ENCODE measurements at places on chromosomes 2 and 18. TPM values are rescaled to one million over a fixed set of nuclear protein-coding genes. Genes with fewer than 3 reads are reported as not detected.

GRCh38 chr2:99338029-99338585 is 918 bp downstream of the EIF5B start:
- H3K36me3 ChIP-seq: no peaks in the 10 kb centered on the region
- DNase-seq: no peak
- peaks cover 33% of the 10 kb centered on the region for H3K4me1 ChIP-seq
- H3K27ac ChIP-seq: peak overlapping the region; percentile 99
- peak overlapping the region; percentile 95 for H3K4me3 ChIP-seq

DNA sequence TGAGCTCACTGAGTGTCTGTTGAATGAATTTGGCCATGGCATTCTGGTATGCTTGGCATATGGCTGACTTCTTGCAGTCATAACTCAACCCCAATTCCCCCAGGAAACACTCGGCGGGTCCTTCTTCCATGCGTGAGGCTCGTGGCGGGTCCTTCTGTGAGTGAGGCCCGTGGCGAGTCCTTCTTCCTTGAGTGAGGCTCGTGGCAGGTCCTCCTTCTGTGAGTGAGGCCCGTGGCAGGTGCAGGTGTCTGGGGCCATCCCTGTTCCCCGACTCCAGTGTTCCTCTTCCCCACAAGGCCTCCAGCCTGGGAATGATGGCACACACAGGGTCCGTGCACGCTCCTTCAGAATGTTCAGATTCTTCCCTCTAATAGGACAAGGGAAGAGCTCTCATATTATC is 169.0 kb downstream of the EIPR1 start:
- no peak for DNase-seq
- no peaks in the 10 kb centered on the region for H3K27me3 ChIP-seq
- H3K4me1 ChIP-seq: no peaks in the 10 kb centered on the region
- H3K36me3 ChIP-seq: no peaks in the 10 kb centered on the region
- H3K27ac ChIP-seq: no peak overlapping the region

- no peak for DNase-seq
- no peaks in the 10 kb centered on the region for H3K36me3 ChIP-seq
- H3K27ac ChIP-seq: no peak overlapping the region
- H3K27me3 ChIP-seq: peaks cover 5% of the 10 kb centered on the region
- H3K4me1 ChIP-seq: peaks cover 9% of the 10 kb centered on the region
- H3K4me3 ChIP-seq: no peak overlapping the region
Measured at GRCh38 chr2:27307287-27307544, 1.0 kb downstream of the UCN start.

DNA sequence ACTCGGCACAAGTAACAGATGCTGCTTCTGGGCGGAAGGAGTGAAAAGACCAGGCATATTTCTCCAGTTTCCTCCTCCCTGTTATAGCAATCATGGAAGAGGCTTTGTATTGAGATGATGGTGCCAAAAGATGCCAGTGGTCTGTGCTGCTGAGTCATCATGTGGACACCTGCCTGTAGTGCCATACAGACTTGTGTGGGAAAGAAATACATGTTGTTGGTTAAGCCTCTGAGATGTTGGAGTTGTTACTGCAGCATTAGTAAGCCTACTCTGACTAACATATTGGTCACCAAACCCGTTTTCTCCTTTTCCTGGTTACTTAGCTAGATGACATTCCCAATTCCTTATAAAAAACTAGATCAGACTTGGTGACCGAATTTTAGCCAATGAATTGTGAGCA is 356.9 kb downstream of the ZNF521 start:
- no peak overlapping the region for H3K27ac ChIP-seq
- no peaks in the 10 kb centered on the region for H3K4me1 ChIP-seq
- DNase-seq: no peak
- H3K4me3 ChIP-seq: no peak overlapping the region
- H3K27me3 ChIP-seq: peaks cover 2% of the 10 kb centered on the region

The SERPINB3 gene
- not detected for polyA plus RNA-seq

The UGT1A8 gene
- polyA plus RNA-seq: 0.48 TPM

The MREG gene
- 0.87 TPM for polyA plus RNA-seq

GRCh38 chr2:212385241-212385640 is 153.4 kb downstream of the ERBB4 start:
- H3K36me3 ChIP-seq: no peaks in the 10 kb centered on the region
- no peaks in the 10 kb centered on the region for H3K4me1 ChIP-seq
- DNase-seq: no peak
- H3K27ac ChIP-seq: no peak overlapping the region
- H3K4me3 ChIP-seq: no peak overlapping the region
- no peaks in the 10 kb centered on the region for H3K27me3 ChIP-seq

The KIAA2012 gene
- polyA plus RNA-seq: 0.61 TPM

The LRRTM4 gene
- polyA plus RNA-seq: not detected

DNA sequence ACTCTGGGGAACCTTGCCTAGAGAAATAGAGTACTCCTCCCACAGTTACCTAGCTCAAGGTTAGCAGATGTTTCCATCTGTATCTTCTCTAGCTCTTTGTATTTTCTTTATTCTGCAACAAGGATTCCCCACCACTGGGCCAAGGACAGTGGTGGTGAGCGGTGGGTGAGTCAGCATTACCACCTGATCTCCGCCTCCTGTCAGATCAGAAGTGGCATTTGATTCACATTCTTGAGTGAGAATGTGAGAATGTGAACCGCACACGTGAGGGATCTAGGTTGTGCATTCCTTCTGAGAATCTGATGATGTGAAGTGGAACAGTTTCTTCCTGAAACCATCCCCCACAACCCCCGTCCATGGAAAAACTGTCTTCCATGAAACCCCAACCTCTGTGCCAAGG is 9.0 kb downstream of the EPB41L3 start:
- DNase-seq: no peak
- H3K27me3 ChIP-seq: no peaks in the 10 kb centered on the region
- H3K4me3 ChIP-seq: no peak overlapping the region
- no peaks in the 10 kb centered on the region for H3K4me1 ChIP-seq
- H3K27ac ChIP-seq: no peak overlapping the region

GRCh38 chr2:144372410-144373080 is 147.4 kb downstream of the ZEB2 start:
- H3K36me3 ChIP-seq: no peaks in the 10 kb centered on the region
- no peaks in the 10 kb centered on the region for H3K27me3 ChIP-seq
- no peak overlapping the region for H3K4me3 ChIP-seq
- no peaks in the 10 kb centered on the region for H3K4me1 ChIP-seq

GRCh38 chr2:180571559-180571958 is 408.8 kb upstream of the UBE2E3 start:
- no peak for DNase-seq
- H3K4me3 ChIP-seq: no peak overlapping the region
- H3K4me1 ChIP-seq: no peaks in the 10 kb centered on the region
- H3K36me3 ChIP-seq: no peaks in the 10 kb centered on the region

GRCh38 chr2:110977403-110977802 is 143.3 kb upstream of the BCL2L11 start:
- no peaks in the 10 kb centered on the region for H3K36me3 ChIP-seq
- H3K4me3 ChIP-seq: no peak overlapping the region
- H3K27me3 ChIP-seq: no peaks in the 10 kb centered on the region

DNA sequence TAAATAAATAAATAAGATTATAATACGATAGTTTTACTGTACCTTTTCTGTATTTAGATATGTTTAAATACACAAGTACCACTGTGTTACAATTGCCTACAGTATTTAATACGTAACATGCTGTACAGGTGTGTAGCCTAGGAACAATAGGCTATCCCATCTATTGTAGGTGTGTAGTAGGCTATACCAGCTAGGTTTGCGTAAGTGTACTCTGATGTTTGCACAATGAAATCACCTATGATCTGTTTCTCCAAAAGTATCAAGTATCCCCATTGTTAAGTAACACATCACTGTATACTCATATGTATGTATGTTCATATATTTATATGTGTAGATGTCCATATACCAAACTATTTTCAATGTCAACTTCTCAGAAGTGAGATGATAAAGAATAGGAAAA is 118.2 kb upstream of the RND3 start:
- H3K27ac ChIP-seq: no peak overlapping the region
- H3K36me3 ChIP-seq: no peaks in the 10 kb centered on the region
- no peak for DNase-seq
- H3K4me3 ChIP-seq: no peak overlapping the region

The FOXD4L1 gene
- not detected for polyA plus RNA-seq

The DUSP2 gene
- polyA plus RNA-seq: 0.99 TPM

DNA sequence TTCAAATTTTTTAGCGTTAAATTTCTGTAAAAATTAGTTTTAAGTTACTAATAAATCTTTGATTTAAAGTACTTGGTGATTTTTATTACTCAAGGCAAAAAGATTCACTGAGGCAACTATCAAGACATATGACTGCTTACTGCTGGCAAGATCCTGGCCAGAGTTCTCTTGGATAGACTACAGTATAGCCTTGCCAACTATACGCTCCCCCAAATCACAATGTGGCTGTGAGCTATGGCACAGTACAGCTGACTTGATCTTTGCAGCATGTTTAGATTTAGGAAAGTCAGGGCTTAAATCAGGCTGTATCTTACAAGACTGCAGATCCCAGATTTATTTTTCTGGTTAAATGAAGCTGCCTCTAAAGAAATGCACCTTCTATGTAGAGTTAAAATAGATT is 26.5 kb downstream of the MSTN start:
- no peak overlapping the region for H3K4me3 ChIP-seq
- no peak overlapping the region for H3K27ac ChIP-seq
- no peaks in the 10 kb centered on the region for H3K4me1 ChIP-seq
- DNase-seq: no peak

The HOXD10 gene
- polyA plus RNA-seq: not detected

- no peak overlapping the region for H3K27ac ChIP-seq
- H3K4me1 ChIP-seq: peaks cover 9% of the 10 kb centered on the region
- no peak overlapping the region for H3K4me3 ChIP-seq
- no peaks in the 10 kb centered on the region for H3K27me3 ChIP-seq
- DNase-seq: no peak
- no peaks in the 10 kb centered on the region for H3K36me3 ChIP-seq
Measured at GRCh38 chr2:119550856-119551255, 6.6 kb downstream of the CFAP221 start.

GRCh38 chr2:42049221-42050009 is 1.6 kb downstream of the PKDCC start:
- no peaks in the 10 kb centered on the region for H3K27me3 ChIP-seq
- peak overlapping the region; percentile 88 for H3K4me3 ChIP-seq
- no peak for DNase-seq
- H3K27ac ChIP-seq: peak overlapping the region; percentile 56
- peaks cover 28% of the 10 kb centered on the region for H3K4me1 ChIP-seq

The ADAM23 gene
- not detected for polyA plus RNA-seq

DNA sequence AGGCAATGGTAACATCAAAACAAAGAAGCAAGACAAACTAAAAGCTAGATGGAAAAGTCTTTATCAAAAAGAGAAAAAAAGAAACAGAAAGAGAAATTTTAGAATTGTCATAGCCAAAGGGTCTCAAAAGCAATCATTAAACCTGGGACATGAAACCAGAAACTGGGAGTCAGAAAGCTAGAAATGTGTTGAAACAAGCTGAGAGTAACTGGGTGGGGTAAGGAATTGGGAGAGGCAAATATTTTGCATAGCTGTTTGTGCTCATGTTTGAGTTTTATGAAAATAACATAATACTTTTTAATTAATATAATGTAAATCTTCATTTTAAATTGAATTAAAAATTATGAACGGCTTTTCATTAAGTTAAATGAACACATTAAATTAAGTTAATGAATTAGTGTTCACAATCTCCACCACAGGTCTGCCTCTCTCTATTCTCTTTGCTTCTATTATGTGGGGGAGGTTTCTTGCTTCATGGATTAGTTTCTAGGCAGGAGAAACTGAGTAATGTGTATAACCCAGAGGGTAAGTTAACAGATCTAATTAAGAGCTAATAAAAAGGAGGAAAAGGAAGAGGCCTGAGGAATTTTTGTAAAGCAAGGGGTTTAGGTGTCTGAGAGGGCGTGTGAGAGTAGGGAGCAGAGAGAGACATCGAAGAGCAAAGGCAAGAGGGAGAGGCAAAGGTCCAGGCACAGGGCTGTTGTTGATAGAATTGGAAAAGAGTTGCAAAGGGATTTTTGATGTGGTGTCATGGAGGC is 20.0 kb upstream of the SERPINB2 start:
- no peaks in the 10 kb centered on the region for H3K27me3 ChIP-seq
- H3K4me3 ChIP-seq: no peak overlapping the region
- no peak for DNase-seq

DNA sequence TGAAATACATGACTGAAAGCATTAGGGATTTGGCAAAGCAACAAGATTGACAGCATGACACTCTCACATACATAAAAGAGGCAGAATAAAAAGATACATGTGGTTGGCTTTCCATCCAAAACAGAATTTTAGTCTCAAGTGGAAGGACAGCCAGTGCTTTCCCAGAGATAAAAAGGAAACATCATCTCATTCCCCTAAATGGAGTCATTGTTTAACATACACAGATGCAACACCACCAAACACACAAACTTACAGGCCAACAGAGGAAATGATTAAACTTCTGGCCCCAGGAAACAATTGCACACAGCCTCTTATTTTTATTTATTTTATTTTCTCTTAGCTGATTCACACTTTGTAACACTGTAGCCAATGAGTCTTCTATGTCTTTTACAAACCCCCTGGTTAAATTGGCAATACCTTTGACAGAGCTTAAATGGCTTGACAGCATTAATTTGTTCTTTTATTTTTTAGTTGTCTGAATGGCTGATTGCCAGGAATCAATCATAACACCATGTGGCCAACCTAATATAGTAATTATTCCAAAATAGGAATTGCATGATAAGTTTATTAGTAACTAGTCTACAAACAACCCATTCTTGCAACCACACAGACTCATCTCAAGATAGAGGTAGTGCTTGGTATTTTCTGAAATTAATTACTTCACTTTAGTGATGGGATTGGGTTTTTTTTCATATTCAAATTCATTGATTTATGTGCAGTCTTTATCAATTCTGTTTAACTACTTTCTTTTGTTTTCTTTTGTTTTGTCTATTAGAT is 190.5 kb downstream of the RND3 start:
- no peaks in the 10 kb centered on the region for H3K27me3 ChIP-seq
- no peak overlapping the region for H3K4me3 ChIP-seq
- DNase-seq: no peak
- no peak overlapping the region for H3K27ac ChIP-seq
- peaks cover 3% of the 10 kb centered on the region for H3K4me1 ChIP-seq
- H3K36me3 ChIP-seq: no peaks in the 10 kb centered on the region

GRCh38 chr2:41329040-41329439 is 718.8 kb upstream of the PKDCC start:
- no peak overlapping the region for H3K27ac ChIP-seq
- no peaks in the 10 kb centered on the region for H3K27me3 ChIP-seq
- H3K4me3 ChIP-seq: no peak overlapping the region
- no peak for DNase-seq
- H3K36me3 ChIP-seq: no peaks in the 10 kb centered on the region
- no peaks in the 10 kb centered on the region for H3K4me1 ChIP-seq

The DLGAP1 gene
- polyA plus RNA-seq: 0.06 TPM

GRCh38 chr2:236167297-236168109 is 683 bp downstream of the GBX2 start:
- H3K4me1 ChIP-seq: peaks cover 29% of the 10 kb centered on the region
- no peak for DNase-seq
- H3K36me3 ChIP-seq: no peaks in the 10 kb centered on the region
- peaks cover 41% of the 10 kb centered on the region for H3K27me3 ChIP-seq
